ENCODE measurements at places on chromosomes 13 and 19.

DNA sequence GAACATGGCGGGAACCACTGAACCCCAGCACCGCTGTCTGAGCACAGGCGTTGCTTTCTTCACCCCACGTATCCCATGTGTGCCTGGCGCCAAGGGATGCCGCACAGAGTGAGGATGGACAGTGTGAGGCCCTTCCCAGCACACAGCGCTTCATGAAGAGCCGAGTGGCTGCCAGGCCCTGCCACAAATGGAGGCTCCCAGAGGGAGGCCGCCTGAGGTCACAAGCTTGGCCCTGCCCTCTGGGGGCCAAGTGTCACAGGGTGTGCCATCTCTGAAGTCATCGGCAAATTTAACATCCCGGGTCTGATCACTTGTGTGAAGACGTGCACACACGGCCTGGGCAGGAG is 24.4 kb downstream of the MPND start:
- DNase-seq: no peak

DNA sequence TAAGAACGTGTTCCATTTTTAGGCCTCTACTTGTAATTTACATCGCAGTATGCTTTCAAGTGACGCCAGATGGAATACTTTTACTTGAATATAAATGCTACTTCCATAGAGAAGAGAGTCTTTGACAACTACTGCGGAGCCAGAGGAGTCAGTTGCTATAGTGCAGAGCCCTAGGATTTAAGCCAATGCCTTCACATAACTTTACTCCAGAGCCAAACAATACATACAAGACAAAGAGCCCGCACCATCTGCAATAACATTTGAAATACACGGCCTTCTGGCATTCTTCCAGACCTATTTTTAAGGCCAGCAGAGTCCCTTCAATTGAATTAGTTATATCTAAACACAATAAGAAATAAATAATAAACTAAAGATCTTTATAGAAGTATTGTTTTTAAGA is 59.4 kb downstream of the XPO4 start:
- no peak for DNase-seq

GRCh38 chr13:45548281-45548680 is 67.3 kb downstream of the ERICH6B start:
- DNase-seq: no peak

GRCh38 chr13:21528616-21529015 is 69.5 kb upstream of the ZDHHC20 start:
- no peak for DNase-seq

- no peak for DNase-seq
Observed at GRCh38 chr13:26488236-26489003, 69.1 kb upstream of the WASF3 start.

DNA sequence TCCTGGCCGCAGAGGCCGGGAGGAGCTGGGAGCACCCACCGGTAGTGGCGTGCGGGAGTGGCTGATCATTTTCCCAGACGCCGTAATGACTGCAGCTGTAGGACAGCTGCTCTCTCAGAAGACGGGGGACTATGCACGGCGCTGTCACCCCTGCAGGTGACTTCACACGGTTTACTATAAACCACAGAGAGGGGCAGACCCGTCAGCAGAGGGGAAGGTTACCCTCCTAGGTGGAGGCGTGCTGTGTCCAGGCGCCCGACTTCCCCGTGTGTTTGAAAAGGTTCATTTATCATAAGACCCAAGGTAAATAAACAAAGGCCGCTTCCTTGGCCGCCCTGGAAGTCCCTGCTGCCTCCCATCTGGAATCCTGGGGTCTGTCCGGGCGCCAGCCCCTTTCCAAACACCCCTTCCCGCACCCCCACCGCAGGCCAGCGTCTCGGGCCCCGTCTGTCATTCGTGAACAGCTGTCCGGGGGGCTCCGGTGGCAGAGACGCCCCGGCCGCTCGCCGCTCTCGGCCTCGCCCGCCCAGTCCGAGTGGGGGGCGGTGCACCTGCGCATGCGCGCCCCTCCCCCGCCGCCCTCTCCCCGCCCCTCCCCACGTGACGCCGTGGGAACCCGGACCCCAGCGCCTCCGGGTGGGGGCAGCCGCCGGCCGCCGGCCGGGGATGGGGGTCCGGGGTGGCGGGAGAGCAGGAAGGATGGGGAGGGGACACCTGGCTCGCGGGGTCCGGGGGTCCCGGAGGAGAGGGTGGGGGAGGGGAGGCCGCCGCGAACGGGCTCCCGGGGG is 915 bp downstream of the SHC2 start:
- peak; percentile 26 for DNase-seq

DNA sequence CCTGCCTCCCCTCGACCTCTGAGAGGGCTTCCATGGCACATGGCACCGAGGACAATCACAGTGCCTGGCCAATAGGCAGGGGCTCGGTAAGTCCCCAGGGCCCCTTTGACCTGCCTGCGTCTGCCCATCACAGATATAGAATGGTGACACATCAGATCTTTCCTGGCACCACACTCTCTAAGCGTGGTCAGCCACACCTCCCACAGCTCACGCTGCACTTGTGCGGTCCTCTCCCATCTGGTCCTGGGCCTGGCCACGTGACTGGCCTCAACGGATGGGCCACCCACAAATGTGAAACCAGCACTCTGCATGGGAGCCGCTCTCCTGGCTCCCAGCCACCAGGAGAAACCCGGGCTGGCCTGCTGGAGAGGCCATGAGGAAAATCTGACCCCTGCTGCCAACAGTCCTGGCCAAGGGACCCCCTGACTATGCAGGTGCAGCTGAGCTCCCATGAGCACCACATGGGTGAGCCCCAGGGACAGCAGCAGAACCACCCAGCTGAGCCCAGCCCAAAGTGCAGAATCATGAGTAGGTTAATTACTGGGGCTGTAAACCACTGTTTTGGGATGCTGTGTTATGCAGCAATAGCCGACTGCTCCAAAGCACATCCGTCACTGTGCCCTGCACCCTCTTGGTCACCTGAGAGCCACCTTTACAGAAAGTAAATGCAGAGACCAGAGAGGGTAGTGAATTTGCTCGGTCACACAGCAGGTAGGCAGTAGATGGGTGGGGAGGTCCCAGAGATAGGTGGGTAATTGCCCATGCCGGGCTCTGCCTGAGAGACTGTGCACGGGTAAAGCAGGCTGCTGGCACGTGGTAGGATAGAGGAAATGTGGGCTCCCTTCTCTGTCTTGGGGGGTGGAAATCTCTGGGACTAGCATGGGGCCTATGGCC is 9.7 kb upstream of the MEF2B start:
- no peak for DNase-seq

DNA sequence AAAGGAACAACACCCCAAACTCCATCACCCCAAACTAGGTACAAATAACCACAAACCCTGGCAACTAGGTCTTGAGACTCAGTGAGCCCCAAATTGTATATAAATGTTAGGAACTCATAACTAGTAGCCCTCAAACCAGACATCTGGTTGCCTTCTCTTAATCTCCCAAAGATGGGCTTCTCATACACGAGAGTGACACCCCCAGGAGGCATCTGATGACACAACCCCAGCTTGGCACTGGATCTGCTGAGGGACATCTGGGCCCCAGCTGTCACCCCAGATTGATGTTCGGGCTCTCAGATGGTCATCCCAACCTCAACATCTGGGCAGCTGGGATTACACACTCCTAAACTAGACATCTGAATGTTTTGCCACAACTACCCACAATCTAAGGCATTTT is 14.8 kb downstream of the RABAC1 start:
- no peak for DNase-seq

Measured in stimulated activated CD4-positive, alpha-beta T cell treated with anti-CD3 and anti-CD28 coated beads, Interleukin-15, amount 100 ng/mL, for 24 hours (primary cell).